RWPE2 (cell line): ENCODE measurements at places on chromosomes 13 and 19.

GRCh38 chr19:44254496-44254895, 5.2 kb upstream of the ZNF233 start:
- no peak for DNase-seq
- H3K4me3 ChIP-seq, result no peak overlapping the region
- no peaks in the 10 kb centered on the region for H3K36me3 ChIP-seq
- H3K27me3 ChIP-seq, result no peaks in the 10 kb centered on the region
- no peak overlapping the region for H3K27ac ChIP-seq

DNA sequence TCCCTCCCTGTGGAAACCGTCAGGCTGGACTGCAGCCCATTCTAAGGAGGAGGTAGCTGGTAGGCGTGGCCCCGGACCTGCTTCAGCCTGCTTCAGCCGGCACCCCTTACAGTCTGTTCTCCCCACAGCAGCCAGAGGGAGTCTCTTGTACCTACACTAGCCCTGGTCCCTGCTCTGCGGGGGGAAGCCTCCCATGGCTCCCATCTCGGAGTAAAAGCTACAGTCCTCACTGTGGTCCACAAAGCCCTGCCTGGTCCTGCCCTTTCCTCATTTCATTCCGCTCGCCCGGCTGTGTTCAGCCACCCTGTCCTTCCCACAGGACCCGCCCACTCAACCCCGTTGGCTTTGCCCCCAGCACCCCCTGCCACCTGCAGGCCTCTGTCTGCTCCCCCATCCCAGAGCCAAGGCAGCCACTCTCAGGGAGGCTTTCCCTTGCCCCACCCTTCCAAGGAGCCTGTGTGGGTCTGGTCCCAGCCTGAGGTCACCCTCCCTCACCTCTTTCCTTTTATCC, 1.3 kb downstream of the PGLYRP1 start:
- H3K27me3 ChIP-seq, result no peaks in the 10 kb centered on the region
- no peak for DNase-seq
- no peaks in the 10 kb centered on the region for H3K36me3 ChIP-seq
- no peak overlapping the region for H3K27ac ChIP-seq
- peaks cover 5% of the 10 kb centered on the region for H3K4me1 ChIP-seq

DNA sequence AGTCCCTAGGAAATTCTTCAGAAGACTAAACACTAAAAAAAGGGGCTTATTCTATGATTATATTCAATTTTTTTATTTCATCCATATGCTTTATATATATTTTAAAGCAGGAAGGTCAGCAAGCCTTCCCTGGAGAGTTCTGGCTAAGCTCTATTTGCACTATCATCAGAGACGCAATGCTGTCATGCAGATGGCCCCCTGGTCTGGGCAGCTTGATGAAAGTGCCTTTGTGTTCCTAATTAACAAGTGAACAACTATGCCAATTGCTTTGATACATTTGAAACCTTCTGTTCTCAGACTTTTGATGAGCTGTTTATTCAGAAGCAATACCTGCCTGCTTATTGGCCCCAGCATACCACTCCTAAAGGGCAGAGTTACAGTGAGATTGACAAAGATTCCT, 1344.6 kb downstream of the OLFM4 start:
- H3K27me3 ChIP-seq, result no peaks in the 10 kb centered on the region
- no peak for DNase-seq
- no peak overlapping the region for H3K4me3 ChIP-seq
- no peak overlapping the region for H3K27ac ChIP-seq

DNA sequence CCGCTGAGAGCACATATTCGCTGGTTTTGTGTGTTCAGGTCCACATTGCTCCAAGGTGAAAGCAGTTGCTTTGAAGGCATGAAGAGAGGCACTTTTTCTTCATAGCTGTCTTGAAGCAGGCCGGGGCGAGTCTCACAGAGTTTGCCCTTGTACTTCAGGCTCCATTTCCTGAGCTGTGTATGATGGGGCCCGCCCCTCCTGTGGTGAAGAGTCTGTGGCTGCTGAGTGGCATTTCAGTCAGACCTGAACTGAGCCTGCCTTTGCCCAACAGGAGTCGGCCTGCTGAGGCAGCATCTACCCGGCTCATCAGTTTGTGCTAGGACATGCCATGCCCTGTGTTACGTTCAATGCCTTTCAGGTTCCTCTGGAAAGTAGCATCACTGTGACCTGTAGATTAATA, 44.4 kb upstream of the C1QTNF9 start:
- no peaks in the 10 kb centered on the region for H3K27me3 ChIP-seq
- H3K4me1 ChIP-seq, result no peaks in the 10 kb centered on the region
- no peak overlapping the region for H3K27ac ChIP-seq
- no peak for DNase-seq

DNA sequence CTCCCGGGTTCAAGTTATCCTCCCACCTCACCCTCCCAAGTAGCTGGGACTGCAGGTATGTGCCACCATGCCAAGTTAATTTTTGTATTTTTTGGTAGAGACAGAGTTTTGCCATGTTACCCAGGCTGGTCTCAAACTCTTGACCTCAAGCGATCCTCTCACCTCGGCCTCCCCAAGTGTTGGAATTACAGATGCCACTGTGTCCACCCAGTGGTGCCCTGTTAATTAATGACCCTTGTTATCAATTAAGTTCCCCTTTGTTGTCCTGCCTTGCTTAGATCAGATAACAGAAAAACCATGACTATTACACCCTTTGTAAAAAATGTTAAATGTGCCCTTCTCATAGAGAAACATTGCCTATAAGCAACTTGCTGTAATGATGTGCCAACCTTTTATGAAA, 34.4 kb upstream of the IGFL1 start:
- no peaks in the 10 kb centered on the region for H3K27me3 ChIP-seq
- peak overlapping the region; percentile 93 for H3K27ac ChIP-seq
- peaks cover 40% of the 10 kb centered on the region for H3K4me1 ChIP-seq
- H3K4me3 ChIP-seq, result no peak overlapping the region

GRCh38 chr13:21147827-21148226, 28.5 kb downstream of the SKA3 start:
- no peaks in the 10 kb centered on the region for H3K4me1 ChIP-seq
- DNase-seq, result no peak
- no peaks in the 10 kb centered on the region for H3K27me3 ChIP-seq
- no peak overlapping the region for H3K4me3 ChIP-seq
- no peak overlapping the region for H3K27ac ChIP-seq
- H3K36me3 ChIP-seq, result peaks cover 42% of the 10 kb centered on the region
